ENCODE measurements at places on chromosomes 7 and 10. TPM values are rescaled to one million over a fixed set of nuclear protein-coding genes. Genes with fewer than 3 reads are reported as not detected.

DNA sequence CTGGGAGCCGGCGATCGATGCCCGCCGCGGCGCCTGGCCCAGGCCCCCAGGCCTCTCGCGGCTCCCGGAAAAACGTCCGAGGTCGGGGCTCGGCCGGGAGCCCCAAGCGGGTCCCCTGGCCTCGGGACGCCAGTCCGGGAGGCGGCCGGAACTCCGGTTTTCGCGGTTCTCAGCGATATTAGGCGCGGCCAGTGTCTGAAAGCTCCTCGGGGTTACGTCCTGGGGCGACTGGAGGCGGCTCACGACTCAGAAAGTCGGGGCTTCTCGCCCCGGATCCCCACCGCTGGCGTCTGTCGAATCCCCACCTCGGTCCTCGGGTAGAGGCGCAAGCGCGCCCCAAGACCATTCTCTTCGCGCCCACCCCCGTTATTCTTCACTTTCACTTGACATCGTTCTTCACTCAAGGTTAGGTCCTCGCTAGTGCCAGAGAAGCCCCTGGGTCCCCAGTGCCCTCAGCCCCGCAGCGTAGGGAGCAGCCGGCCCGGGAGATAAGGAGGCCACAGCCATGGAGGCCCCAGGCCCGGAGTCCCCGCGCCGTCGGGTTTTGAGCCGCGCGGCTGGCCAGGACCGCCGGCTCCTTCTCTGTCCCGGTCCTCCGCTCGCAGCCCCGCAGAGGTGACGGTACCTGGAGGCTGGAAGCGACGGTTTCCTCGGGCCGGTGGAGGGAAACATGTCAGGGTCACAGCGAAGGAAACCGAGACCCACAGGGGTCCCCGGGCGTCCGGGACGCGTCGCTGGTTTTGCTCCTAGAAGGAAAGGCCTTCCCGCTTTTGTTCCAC is 35.2 kb upstream of the EBLN1 start:
- DNase-seq = peak; percentile 50

DNA sequence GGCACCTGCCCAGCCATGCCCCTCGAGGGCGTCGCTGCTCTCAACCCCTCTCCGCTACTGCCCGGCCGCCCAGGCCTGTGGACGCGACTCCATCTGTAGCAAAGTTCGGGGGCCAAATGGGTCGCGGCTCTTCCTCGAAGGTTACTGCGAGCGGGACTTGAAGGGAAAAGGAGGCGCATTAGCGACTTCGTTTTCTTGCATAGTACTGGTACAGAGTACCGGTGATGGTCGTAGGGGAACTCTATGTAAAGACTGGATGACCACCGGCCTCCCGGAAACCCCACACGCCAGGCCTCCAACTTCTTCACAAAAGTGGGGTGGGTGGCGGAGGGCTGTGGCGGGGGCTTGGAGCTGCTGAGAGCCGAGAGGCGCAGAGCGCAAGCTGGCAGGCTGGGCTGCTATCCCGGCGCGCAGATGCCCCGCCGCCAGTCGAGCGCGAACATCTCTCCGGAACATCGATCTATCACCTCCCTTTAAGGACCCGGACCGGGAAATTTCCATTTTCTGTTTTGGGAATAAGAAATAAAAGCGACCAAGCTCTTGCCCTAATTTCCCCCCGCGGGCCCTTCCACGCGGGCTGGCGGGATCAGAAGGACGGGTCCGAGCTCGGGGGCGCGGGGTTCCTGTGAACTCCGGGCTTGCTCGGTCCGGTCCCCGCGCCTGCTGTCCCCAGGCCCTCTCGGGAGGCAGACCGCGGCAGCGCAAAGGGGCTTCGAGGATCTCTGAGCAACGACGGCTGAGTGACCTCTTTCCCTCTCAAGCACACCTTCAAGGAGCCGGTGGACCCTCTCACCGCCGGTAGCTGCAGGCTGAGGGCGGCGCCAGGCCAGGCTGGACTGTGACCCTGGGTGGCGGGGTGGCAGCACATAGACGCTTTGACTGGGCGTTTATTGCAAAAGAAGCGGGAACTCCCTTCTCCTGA is 12.2 kb upstream of the FEZF1 start:
- no peak for DNase-seq

- DNase-seq = no peak
These were observed 92.8 kb upstream of the TAC1 start for GRCh38 chr7:97639036-97639435.

DNA sequence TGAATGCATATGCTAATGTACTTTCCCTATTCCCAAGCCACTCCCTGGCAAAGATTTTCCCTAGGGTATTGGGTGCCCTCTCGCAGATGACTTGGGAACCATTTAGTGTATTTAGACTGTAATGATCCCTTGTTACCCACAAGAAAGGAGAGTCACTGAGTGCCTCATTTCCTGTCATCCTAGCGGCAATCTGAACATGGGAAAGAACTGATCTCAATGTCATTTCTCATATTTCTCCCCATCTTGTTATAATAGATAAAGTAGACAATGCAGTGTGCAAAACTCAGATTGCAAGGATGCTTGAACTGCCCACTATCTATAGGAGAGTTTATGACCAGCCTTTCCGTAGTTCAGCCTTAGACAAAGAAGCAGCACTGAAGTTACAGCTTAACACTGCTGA is 123.3 kb downstream of the MICU1 start:
- no peak for DNase-seq

DNA sequence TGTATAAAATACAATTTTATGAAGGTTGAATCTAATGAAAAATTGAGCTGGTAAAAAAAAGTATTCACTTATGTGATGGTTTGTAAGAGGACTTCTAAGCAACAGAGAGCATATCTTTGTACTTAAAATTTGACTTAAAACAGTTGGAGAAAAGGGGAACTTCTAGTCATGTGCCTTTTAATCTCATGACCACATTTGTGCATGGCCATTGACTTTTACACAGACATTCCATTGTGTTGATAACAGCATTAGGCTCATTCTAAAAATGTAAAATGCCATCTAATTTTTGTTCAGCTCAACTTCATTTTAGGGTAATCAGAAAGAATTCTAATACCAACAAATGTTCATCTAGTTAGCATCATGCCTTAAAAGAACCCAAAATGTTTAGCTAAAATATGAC is 119.9 kb downstream of the HPSE2 start:
- no peak for DNase-seq

GRCh38 chr7:66859794-66860645 is 61.0 kb upstream of the TMEM248 start:
- DNase-seq = no peak

DNA sequence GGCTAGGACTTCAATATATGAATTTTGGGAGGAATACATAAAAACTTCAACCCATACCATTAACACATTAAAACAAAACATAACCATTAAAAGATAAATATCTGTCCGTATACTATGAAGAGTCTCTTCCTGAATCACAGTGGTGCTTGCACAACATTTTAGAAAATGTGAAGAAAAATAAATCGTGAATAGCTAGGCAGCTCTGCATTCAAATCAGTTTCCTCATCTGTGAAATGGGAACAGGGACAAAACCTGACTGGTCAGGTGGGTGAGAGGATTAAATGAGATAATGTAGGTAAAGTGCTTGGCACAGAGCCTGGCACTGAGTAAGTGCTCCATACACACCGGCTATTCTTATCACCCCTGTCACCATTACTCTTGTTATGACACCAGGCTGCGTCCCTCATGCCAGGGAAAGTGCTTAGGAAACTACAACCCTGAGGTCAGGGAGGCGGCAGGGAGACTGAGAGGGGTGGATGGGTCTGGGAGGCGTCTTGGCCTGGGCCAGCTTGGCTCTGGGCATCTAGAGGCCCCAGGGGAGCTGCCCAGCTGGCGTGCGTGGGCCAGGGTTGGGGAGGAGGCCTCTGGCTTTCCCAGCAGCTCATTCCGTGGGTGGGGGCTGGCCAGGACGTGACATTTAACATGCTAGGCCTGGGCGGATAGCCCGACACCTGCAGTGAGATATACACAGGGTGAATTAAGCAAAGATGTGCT is 78.3 kb downstream of the SH3PXD2A start:
- peak; percentile 79 for DNase-seq

- no peak for DNase-seq
These were observed 106.0 kb upstream of the PRR15 start for GRCh38 chr7:29457565-29458011.

DNA sequence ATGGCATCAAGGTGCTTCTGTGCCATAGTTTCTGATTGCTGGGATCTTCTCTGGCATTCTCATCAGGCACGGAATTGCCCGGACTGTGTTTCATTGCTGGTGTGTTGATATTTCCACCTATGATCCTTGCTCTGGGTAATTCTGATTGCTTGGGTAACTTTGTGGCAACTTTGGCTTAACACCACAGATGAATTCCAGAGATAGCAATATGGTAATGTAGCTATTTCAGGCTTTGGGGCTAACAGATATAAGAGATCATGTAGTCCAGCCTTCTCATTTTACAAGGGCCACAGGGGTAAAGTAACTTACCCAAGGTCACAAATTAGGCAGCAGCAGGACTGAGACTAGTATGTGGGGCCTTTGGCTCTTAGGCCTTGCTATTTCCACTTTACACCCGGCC is 53.9 kb upstream of the PLPP4 start:
- no peak for DNase-seq

DNA sequence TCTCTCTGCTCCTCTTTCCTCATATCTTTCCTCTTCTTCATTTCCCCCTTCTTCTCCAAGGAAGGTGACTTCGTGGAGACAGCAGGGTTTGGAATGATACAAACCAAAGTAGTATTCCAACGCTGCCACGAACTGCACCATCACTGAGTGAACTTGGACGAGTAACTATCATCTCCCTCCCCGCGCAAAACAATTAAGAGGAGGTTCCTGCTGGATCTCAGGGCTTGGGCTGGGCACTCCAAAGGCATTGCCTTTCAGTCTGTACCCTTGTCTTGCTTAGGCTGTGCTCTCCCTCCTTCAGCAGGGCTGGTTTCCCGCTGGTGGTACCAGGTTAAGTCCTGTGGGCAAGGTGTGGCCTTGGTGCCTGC is 790 bp upstream of the PITX3 start:
- DNase-seq = no peak

DNA sequence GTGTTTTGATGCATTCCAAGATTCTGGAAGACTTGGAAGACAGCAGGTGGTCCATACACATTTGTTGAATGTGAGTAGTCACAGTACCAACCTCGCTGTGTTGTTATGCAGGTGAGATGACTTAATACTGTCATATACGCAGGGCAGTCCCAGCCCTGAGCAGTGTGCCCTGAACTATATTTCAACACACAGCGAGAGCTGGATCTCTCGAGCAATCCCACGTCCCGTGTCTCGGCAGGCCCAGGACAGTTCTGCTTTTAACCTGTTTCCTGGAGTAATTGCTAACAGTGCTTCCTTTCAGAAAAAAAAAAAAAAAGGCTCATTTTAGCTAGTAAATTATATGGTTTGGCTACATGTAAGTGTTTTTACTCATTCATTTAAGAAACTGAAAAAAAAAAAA is 179.7 kb downstream of the PRKCQ start:
- no peak for DNase-seq

DNA sequence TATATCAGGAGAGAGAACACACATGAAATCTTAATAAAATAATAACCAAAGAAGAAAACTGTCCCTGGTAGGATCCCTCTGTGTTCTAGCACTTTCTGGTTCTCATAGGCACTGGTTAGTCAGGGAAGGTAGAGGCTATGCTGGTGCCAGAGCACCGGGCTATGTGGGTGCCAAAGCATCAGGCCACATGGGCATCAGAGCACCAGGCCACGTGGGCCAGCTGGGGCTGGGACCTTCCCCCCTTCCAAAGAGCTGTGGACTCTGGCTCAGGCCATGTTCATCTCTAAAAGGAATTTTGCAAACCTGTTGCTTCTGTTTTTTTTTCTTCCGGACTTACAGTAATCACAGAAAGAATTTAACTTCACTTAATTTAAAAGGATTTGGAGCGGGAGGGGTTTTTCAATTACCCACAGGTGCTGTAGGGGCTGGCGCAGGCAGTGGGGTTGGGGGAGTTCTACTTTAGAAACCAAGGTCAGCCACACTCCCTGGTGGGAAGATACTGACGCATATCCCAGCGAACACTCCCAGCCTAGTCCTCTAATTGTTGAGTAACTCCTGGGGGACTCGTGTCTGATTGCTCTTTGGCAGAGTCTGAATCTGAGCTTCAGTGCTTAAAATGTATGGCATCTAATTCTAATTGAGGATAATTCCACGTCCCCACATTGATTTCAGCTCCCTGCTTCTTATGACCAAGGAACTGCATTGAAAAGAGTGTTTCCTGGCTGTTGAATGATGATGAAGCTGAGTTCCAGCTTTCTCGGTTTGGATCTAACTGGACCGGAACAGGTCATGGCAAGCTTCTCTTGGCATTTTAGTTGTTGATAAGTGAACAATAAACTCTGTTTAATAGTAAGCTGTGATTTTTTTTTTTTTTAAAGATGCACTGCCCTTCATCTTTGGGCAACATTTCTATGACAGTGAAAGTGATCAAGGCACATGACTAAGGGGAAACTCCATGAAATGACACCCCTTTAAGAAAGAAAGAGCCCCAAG is 110.7 kb upstream of the FZD8 start:
- peak; percentile 52 for DNase-seq

- DNase-seq = no peak
These were observed 391.4 kb downstream of the NRG3 start for GRCh38 chr10:82266438-82266837.

Gene GNAT3
- total RNA-seq = not detected

Gene OPALIN
- not detected for total RNA-seq

Gene ARHGEF35
- total RNA-seq = 0.34 TPM

Gene GRID2IP
- total RNA-seq = not detected

Gene LRRC18
- not detected for total RNA-seq

Gene NACAD
- total RNA-seq = 1.4 TPM

Gene AHR
- 3.8 TPM for total RNA-seq

Gene CHRM2
- total RNA-seq = not detected

Measured in psoas muscle (tissue), 8 donors.